SHP77 treated with DMSO at 0.1 percent for 48 hours (cell line): ENCODE measurements at places on chromosomes 13 and 19.

- no peak for DNase-seq
Measured at GRCh38 chr13:80235166-80235966, 105.6 kb downstream of the SPRY2 start.

GRCh38 chr19:38741670-38742069 lies 2.6 kb downstream of the CAPN12 start:
- no peak for DNase-seq

DNA sequence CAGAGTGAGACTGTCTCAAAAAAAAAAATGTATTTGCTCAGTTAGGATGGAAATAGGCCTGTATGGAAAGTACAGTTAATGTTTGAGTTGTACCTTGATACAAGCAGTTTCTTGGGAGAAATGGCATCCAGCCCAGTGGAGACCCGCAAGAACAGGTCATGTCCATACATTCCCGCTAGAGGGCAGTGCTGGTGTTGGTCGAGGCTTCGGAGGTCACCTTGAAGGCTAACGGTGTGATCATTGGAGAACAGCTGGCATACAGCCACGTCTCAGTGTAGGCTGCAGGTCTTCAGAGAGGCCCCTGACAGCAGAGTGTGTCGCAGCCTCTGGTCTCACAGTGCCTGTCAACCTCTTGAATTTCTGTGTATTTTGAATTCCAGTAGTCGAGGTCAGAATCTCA lies 7.5 kb downstream of the ZNF610 start:
- peak; percentile 2 for DNase-seq

- DNase-seq = no peak
Measured at GRCh38 chr13:24625870-24626849, 54.0 kb upstream of the ATP12A start.

DNA sequence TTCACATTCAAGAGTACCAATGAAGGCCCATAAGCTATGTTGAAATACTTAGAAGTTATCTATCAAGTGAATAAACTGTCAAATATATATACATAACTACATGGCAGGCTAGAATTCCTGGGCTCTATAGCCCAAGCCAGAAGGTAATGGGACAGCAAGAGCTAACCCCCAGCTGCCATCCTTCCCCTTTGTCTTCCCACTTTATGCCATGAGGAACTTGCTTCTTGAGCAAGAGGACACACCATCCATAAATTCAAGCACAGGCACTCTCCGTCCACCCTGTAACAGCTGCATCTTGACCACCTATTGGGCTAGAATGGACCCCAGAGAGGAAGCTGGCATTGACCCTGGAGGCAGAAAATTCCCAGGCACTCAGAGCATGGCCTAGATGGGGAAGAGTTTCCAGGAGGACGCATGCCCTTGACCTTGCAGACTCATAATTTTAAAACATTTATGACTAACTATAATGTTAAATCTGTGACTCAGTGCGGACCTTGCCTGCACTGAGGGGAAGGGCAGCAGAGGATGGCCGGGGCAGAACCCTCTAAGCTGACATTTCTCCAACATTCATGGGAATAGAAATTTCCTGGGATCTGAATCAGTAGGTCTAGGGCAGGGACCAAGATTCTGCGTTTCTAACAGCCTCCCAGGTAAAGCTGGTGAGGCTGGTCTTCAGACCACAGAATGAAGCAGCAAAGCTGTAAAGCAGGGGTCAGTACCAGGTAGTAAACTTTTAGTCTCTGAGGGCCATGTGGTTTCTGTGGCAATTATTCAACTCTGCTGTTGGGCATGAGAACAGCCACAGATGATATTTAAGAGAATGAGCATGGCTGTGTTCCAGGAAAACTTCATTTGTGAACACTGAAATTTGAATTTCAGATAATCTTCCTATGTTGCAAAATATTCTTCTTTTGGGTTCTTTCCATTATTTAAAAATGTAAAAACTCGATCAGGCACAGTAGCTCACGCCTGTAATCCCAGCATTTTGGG lies 71.4 kb upstream of the CLDN10 start:
- DNase-seq = no peak

- no peak for DNase-seq
Measured at GRCh38 chr19:15464394-15465385, at the start of gene RASAL3. TSS of gene RASAL3 (minus strand) at chr19:15464544. CDS start at chr19:15464358, 186 bp downstream.

DNA sequence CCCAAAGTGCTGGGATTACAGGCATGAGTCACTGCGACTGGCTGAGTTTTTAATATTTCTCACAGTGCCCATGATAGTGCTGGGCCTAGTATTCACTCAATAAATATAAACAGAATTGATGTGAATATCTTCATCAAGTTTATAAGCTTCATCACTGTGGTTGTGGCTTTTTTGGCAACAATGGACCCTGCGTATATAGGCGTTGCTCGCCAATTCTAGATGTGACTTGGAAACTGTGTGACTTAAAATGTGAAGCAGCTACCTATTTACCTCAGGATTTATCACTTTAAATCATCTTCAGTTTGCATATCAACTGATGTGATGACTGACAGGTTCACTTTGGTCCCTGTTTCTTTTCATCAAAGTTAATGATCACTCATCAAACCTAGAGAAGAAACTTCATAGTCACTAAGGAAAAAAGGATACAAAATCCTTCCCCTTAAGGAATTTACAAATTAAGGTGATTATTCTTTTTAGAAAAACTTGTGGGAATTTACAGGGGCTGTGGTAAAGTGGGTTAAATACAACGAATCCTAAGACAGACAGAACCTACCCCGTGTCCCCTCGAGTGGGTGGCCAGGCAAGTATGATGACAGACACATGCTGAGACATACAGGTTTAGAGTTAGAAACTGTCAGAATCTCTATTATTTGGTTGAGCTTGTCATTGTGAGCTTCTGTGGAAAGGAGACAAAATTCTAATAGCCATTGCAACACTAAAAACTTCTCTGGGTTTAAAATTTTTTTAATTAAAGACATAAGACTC lies 101.3 kb downstream of the AKAP11 start:
- DNase-seq = no peak

- no peak for DNase-seq
Measured at GRCh38 chr13:105918842-105919741, 616.4 kb downstream of the EFNB2 start.

DNA sequence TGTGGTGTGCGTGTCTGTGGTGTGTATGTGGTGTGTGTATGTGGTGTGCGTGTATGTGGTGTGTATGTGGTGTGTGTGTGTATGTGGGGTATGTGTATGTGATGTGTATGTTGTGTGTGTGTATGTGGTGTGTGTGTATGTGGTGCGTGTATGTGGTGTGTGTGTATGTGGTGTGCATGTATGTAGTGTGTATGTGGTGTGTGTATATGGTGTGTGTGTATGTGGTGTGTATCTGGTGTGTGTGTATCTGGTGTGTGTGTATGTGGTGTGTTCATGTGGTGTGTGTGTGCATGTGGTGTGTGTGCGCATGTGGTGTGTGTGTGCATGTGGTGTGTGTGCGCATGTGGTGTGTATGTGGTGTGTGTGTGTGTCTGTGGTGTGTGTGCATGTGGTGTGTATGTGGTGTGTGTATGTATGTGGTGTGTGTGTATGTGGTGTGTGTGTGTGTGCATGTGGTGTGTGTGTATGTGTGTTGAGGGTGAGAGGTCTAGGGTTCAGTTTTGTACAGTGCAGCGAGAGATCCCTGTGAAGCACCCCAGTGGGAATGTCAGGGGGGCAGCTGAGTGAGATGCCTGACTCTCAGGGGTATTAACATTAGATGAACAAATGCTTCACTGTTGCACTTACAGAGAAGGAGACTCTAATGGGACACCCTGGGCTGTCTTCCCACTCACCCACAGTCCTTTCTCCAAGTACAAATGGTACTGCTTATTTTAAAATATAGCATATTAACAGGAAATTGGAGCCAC lies 61.3 kb upstream of the MEDAG start:
- no peak for DNase-seq
